A673 (cell line): ENCODE measurements at places on chromosomes 13 and 19. TPM values are rescaled to one million over a fixed set of nuclear protein-coding genes. Genes with fewer than 3 reads are reported as not detected.

- DNase-seq = peak; percentile 67
Measured at GRCh38 chr13:23558675-23559536, 11.3 kb upstream of the TNFRSF19 start.

DNA sequence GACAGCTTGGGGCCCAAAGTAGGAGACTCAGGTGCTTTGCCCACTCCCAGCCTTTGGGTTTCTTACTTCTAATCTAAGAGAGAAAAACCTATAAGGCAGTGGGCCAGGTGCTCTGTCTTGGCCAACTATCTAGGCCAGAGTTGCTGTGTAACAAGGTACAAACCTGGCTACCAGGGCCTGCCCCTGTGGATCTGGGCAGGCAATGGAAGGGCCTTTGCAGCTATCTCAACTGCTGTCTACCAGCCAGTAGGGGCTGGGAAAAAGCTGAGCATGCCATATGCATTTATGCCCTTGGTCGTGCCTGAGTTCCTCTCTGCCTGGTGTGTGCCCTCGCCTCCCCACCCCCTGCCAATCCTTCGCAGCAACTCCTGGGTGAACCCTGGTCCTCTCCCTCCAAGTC lies 16.7 kb upstream of the SERPINE3 start:
- no peak for DNase-seq

The GJB2 gene
- not detected in 2 replicates for total RNA-seq

DNA sequence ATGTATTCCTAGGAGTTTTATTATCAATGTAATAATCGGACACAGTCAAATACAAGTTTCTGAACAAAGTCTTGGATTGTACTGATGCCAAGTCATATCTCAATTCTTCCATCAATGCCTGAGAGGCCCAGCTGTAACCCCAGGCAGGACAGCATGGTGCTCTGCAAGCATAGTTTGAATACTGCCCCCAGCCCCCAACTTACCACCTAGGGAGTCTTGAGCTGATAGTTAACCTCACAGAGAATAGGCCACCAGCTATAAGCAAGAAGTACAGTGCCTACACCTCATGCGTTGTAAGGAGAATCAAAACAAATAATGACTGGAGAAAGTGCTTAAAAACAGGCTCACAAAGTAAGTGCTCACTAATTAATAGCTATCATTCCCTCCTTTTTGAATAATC lies 2.7 kb downstream of the PROSER1 start:
- DNase-seq = no peak

The PROZ gene
- total RNA-seq = not detected in 2 replicates

DNA sequence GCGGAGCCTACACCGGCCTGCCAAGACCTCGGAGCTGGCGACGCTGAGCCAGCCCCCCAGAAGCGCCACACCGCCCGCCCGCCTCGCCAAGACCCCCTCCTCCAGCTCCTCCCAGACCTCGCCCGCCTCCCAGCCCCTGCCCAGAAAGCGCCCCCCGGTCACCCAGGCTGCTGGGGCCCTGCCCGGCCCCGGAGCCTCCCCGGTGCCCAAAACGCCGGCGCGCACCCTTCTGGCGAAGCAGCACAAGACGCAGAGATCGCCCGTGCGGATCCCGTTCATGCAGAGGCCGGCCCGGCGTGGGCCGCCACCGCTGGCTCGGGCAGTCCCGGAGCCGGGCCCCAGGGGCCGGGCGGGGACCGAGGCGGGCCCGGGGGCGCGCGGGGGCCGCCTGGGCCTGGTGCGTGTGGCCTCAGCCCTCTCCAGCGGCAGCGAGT lies 10.2 kb downstream of the C19orf25 start:
- DNase-seq = peak; percentile 65

- DNase-seq = no peak
Measured at GRCh38 chr19:3061182-3062161, 823 bp downstream of the TLE5 start.
